Transverse colon (tissue), 4 donors: ENCODE measurements at places on chromosomes 2 and 18. TPM values are rescaled to one million over a fixed set of nuclear protein-coding genes. Genes with fewer than 3 reads are reported as not detected.

DNA sequence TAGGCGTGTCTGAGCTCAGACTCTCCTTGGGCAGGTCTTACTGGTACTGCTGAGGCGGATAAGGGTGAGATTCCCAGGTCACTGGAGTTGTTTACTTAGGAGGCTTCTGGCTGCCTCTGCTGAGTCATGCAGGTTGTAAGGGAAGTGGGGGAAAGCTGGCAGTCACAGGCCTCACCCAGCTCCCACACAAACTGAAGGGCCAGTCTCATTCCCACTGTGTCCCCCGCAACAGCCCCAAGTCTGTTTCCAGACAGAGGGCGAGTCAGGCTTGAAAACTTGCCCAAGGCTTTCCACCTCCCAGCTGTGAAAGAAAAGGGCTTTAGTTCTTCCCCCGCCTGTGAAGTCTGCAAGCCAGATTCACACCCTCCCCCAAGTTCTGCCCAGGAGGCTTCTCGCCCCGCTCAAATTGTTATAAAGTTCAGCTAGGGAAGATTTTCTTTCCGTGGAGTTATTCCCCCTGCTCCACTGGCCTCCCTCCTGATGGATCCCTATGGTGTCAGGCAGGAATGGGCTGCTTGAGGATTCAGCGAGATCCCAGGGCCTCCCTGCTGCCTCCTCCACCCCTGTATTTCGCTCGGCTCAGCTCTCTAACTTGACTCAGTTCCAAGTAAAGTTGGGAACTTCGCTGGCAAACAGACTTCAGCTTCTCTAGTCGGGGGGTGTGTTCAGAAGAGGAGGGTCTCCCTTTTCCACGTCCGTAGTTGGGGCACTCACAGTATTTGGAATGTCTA is 248.6 kb downstream of the NR4A2 start:
- DNase-seq: peak; percentile 7

Gene TMEM198
- total RNA-seq: 1.1 TPM

DNA sequence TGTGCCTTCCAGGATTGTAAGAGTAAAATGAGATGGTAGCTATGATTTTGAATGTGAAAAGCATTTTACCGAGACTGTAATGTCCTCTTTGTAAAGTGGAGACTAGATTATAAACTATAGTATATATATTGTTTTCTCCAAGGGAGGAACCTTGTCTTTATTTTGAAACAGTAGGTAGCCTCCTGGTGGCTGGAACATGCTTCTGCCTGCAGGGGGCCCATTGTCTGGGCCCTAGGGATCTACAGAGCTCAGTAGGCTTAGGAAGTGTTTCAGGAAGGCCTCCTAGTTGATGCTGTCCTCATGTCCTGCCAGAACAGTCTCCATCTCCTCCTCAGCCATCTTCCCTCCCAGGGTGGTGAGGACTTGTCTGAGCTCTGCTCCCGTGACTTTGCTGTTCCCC is 3.0 kb downstream of the PIKFYVE start:
- DNase-seq: no peak

DNA sequence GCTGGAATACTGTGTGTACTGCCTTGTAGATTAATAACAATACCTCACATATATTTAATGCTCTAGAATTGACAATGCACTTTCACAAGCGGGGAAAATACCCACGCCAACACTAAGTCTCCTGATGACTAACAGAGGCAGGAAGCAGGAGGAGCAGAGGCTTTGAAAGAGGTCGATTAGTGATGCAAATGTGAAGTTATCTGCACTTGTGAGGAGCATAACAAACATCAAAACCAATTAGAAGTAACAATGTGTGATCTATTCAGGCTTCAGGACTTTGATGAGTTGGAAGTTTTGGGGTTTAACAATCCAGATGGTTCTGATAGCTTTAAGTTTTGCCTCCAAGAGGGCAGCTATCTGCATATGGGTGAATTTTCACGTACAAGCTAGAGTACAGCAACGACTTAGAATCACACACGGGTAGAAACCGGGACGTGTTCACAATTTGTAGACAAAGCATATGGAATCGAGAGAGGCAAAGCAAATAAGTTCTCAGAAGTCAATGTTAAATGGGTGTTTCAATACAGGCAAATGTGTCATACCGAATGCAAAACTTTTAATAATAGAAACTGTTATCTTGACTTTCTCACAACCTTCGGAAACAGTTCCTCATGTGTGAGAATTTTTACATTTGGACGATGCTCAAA is 114.5 kb downstream of the METTL8 start:
- no peak for DNase-seq

DNA sequence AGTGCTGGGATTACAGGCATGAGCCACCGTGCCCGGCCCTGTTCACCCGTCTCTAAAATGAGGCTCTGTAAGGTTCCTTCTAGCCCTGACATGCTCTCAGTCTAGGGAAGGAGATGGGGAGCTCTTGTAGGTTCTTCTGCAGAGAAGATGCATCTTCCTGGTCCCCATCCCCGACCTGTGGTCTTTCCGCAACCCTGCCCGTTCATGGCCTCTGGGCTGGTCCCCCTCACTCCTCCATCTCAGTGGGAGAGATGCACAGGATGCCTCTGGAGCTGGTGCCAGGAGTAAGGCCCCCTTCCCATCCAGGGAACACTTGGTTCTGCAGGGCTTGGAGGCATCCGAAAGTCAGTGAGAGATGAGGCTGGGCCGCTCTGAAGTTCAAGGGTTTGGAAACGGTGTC is 212.7 kb downstream of the KLHL29 start:
- no peak for DNase-seq

DNA sequence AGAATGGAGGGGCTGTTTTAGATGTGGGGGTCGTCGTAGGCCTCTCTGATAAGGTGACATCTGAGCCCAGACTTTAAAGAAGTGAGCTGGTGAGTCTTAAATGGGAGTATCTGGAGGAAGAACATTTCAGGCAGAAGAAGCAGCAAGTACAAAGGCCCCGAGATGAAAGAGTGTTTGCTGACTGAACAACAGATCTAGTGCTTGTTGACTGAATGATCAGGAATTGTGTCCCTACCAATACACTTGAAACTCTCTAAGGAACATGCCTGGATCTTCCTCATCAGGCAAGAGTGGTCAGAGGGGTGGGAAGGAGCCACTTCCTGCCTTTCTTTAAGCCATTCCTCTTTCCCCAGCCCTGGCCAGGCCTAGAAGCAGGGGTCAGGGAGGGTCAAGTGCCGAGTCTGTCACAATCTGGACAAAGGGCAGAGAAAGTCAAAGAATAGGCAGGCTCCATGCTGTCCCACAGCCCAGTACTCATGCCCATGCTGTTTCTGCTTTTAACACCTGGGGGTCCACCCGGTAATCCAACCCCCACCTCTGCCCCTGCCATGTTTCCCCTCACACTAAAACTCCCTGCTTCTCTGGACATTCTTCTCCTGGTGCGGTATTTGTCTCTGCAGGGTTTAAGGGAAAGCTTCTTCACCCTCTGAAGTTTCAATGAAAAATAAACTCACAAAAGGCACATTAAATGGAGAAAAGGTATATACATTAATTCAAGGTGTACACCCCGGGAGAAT is 3.0 kb upstream of the TMEM37 start:
- DNase-seq: no peak

GRCh38 chr2:160970052-160970965 is 189.9 kb upstream of the TANK start:
- DNase-seq: peak; percentile 28

GRCh38 chr2:158756976-158757375 is 38.1 kb upstream of the DAPL1 start:
- no peak for DNase-seq
